ENCODE measurements at places on chromosomes 3 and 15.

DNA sequence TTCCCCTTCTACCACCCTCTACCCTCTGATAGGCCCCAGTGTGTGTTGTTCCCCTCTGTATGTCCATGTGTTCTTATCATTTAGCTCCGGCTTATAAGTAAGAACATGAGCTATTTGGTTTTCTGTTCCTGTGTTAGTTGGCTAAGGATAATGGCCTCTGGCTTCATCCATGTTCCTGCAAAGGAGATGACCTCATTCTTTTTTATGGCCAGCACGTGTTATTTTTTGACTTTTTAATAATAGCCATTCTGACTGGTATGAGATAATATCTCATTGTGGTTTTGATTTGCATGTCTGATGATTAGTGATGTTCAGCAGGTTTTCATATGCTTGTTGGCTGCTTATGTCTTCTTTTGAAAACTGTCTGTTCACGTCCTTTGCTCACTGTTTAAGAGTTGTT is 63.1 kb upstream of the NPHP3 start:
- DNase-seq = no peak

- peak; percentile 77 for DNase-seq
These were observed 63.9 kb downstream of the TMCC1 start for GRCh38 chr3:129829640-129830039.

- peak; percentile 44 for DNase-seq
These were observed 83.0 kb downstream of the CRYGS start for GRCh38 chr3:186461141-186461540.

DNA sequence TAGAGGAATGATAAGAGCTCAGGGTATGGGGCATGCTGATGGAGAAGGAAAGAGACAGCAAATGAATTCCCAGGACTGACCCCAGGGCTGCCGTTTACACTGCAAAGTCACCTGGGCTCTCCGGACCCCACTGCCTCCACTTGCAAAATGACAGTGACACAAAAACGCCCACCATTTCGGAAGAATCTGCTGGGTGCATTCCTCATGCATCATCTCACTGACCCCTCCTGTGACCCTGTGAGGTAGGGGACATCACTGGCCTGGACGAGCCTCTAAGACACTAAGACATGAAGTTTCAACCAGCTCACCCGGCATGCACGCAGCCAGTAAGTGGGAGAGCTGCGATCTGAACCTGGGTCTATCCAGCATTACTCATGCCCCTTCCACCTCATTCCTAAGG is 60.3 kb downstream of the PCSK6 start:
- no peak for DNase-seq

DNA sequence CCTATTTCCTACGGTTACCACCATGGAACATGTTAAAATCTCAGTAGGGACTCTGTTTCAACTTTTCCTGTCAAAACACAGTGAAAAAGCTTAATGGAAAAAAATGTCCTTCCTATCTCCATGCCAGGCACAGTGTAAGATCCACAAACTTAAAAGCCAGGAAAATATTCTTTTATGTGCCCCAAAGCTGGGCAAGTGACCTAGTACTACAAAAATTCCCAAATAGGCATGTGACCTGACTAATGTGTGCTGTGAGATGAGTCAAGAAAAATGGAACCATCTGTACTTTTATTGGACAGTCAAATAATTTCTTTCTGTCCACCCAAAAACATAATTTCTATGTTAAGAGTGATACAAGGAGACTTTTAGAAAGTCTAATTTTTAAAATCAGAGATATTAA is 406.0 kb downstream of the ZBTB20 start:
- DNase-seq = no peak

DNA sequence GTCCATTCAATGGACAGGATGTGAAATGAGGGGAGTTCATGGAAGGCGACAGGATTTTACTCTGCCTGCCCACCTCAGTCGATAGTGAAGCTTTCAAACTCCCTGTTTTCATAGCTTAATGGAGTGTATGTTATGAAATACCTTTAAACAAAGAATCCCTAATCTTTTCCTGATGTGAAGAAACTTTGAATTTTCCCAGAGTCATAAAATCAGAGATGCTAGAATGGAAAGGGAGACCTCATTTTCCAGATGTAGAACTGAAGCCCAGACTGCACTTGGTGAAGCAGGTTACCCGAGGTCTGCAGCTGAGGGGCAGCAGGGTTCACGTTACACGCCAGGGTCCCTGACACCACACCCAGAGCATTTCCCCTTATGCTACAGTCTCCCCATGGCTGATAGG is 34.7 kb upstream of the LACTB start:
- DNase-seq = no peak

- no peak for DNase-seq
These were observed 45.7 kb downstream of the CD86 start for GRCh38 chr3:122100591-122101463.

- no peak for DNase-seq
These were observed 45.1 kb downstream of the SEC22A start for GRCh38 chr3:123246866-123247265.

- no peak for DNase-seq
These were observed 138.4 kb downstream of the TNIK start for GRCh38 chr3:171321559-171322360.

- no peak for DNase-seq
These were observed 128.7 kb upstream of the MB21D2 start for GRCh38 chr3:193046371-193046770.

- DNase-seq = no peak
These were observed 128.1 kb upstream of the IL12A start for GRCh38 chr3:159860269-159861116.

GRCh38 chr15:58590236-58590635 is 158.4 kb downstream of the LIPC start:
- DNase-seq = no peak

DNA sequence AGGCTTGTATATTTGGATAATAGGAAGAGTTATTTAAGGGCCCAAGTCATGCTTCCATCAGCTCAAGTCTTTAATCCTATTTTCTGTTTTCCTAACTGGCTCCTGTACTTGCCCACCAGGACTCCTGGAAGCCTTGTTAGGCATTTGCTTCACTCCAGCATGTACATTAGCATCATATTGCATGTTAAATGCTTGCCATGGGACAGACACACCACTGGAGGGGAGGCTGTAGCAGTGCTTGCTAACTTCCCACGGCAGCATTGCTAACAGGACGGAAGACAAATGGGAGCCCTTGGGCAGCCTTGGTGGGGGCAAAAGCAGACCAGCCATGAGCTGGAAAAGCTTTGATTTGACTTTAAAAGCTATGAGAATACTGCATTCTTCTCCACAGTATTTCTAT is 6.1 kb downstream of the TMOD2 start:
- DNase-seq = no peak

GRCh38 chr15:38666865-38667510 is 102.4 kb upstream of the RASGRP1 start:
- DNase-seq = no peak

GRCh38 chr3:40691452-40691861 is 166.7 kb downstream of the ZNF621 start:
- DNase-seq = no peak

GRCh38 chr3:108528459-108529252 is 18.3 kb upstream of the MYH15 start:
- DNase-seq = no peak

DNA sequence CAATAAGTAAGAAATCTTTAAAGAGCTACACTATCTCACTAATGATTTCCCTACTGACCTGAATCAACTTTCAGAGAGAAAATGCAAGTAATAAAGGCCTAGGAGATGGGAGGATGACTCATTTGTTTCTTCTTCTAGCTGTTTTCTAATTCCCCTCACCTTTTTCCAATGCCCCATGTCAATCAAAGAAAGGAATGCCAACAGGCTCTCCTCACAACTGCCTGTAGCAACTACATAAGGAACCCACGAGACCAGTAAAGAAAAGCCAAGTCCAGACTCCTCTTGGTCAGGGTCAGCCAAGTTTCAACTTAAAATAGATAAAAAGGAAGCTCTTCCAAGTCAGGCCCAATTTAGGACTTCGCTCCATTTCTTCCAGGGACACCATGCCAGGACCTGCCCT is 201.9 kb downstream of the TNIK start:
- no peak for DNase-seq

- DNase-seq = no peak
These were observed 151.4 kb downstream of the POLR2M start for GRCh38 chr15:57857871-57858270.

Measured in kidney capillary endothelial cell (primary cell).